ENCODE measurements at places on chromosomes 7 and 10. TPM values are rescaled to one million over a fixed set of nuclear protein-coding genes. Genes with fewer than 3 reads are reported as not detected.

The PFKFB3 gene
- total RNA-seq, result 27.0 TPM

The OPN1SW gene
- 0.45 TPM for total RNA-seq

- DNase-seq, result no peak
These were observed 158.6 kb downstream of the GRK5 start for GRCh38 chr10:119365773-119366599.

- no peak for DNase-seq
These were observed 27.2 kb downstream of the GRID1 start for GRCh38 chr10:86339226-86339865.

GRCh38 chr7:27210441-27211083 lies 10.7 kb upstream of the HOXA13 start:
- DNase-seq, result peak; percentile 45
